Left cardiac atrium (tissue), 4 donors: ENCODE measurements at places on chromosomes 6 and 20.

DNA sequence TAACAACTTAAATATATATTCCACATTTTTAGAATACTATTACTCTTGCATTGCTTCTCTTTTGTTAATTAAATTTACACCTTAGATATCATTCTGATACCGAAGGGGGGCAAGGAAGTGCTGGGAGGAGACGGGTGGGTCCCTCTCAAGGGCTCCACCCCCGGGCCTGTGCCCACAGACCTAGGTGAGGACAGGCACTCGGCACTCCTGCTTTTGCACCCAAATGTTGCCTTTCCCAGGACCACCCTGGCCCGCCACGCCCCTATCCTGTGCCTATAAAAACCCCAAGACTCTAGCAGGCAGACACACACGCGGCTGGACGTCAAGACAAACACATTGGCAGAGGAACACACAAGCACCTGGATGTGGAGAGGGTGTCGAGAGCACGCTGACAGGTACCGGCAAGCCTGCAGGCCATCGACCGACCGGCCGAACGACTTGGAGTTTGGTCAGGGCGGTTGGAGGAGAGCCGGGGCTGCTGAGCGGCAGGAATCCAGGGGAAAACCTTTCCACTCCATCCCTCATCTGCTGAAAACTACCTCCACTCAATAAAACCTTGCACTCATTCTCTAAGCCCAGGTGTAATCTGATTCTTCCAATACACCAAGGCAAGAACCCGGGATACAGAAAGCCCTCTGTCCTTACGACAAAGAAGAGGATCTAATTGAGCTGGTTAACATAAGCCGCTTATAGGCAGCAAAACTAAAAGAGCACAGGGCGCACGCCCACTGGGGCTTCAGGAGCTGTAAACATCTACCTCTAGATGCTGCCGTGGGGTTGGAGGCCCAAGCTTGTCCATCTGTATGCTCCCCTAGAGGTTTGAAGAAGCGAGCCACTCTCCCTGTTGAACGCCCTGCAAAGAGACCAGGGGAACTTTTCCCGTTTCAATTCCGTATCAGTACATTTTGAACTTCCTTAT, 197.4 kb upstream of the PRSS16 start:
- DNase-seq, result no peak

GRCh38 chr6:151682922-151683321, 124.6 kb upstream of the ESR1 start:
- no peak for DNase-seq

DNA sequence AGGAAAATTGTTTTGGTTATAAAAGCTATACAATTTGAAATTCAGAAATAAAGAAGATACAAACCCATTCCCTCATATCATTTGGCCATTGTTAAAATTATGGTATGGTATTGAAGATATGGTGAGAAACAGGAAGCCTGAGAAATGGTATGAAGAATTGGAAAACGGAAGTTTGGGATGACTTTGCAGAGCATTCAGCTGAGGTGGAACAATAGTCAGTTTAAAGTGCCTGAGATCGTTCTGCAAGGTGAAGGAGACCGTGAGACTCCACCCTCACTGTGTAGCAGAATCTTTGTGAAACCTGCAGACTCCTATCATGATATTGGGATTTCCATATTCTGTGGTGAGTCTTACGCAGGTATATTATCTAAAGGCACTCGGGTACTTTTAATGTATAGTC, 97.3 kb downstream of the ADGRB3 start:
- DNase-seq, result no peak

GRCh38 chr6:102474041-102474807, 1080.7 kb downstream of the GRIK2 start:
- no peak for DNase-seq

DNA sequence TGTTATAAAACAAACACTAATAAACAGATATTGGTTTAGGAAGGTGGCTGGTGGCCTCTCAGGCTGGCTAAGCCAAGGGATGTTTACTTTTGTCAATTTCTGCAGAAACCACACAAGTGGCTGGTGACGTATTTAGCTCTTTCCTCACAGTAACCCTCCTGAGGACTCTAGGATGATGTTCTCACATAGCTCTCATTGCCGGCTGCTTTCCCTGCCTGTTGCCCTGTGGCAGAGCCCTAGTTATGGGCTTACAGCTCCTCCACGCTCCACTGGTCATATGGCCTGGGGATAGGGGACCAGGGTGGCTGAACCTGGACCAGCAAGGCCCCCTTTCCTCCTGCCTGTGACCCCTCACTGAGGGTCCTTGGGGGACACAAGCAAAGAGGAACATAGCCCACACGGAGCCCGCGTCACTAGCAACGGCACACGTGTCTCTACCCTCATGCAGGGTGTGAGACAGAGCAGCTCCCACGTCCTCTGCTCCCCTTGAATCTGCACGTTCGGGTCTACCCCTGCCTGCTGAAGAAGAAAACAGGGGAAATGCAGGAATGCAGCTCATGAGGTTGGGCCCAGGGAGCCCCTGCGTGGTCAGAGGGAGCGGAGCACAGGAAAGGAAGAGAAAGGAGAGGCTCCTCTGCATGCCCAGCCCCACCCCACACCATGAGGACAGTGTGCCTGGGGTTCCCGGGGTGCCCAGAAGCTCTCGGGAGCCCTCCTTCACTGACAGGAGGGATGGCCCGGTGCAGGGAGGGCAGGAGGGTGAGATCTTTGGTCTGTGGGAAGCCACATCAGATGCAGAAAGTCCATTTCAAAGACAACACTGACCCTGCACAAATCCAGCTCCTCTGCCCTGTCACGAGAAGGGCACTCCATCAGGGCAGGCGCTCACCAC, 13.9 kb downstream of the RAMACL start:
- DNase-seq, result no peak

DNA sequence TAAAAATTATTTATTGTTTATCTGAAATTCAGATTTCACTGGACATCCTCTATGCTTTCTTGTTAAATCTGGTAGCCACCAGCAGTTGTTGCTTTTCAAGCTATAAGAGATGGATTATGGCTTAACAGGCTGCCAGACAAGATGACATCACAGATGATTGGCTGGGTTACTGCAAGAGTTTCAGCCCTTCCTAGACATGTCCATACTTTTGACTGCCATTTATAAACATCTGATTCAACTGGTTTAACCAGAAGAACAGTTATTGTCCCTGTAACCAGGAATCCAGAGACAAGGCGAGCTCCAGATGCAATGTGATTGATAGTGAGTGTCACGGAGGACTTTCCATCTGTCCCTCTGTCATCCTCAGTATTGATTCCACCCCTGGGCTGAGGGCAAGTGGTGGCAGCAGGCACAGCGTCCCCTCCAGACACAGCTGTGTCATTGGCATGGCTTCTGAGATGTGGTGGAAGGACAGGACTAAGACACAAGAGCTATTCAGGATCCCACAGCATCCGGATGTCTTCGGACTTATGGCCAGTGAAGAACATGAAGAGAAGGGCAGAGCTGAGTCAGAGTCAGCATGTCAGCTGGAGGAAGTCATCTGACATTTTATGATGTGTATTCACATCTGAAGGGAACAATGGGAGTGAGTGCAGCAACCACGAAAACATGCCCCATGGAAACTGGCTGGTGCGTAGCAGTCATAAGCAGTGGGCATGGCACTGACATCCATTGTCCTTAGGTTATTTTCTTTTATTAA, 284.5 kb upstream of the CDYL start:
- DNase-seq, result no peak

DNA sequence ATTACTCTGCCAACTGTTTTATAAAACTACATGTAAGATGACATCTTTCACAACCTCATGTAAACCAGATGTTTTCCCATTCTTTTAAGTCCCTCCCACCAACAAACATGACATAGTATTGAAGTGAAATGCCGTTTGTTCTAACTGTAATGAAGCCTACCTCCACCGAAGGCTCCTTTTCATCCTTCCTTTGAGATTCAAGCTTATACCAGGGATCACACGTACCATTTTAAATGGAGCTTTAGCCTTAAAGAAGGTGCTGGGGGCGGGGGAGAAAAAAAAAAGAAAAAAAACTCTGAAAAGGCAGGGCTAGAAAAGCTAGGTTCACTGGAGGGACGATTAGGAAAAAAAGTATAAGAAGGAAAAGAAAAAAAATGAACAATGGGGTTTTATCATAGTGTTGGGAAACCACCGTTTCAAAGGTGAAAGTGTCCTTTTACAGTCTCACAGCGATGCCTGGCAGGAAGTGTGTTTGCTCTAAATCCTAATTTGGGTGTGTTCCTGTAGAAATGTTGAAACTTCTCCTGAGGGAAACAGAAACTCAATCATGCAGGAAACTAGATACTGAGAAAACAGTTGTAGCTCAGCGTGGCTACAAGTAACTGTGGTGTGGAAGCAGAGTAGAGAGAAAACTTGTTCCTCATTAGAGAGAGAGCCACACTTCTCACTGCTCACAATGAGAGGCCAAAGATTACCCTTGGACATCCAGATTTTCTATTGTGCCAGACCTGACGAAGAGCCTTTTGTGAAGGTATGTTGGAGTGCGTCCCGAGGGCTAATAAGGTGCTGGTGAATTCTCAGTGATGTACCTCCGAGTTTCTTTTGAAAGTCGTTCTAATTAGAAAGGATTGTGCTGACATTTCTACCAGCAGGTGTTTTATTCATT, 37.6 kb upstream of the HINT3 start:
- peak; percentile 32 for DNase-seq

- no peak for DNase-seq
These were observed 514 bp downstream of the DEFB129 start for GRCh38 chr20:227439-228105.

GRCh38 chr20:60952861-60953260, 299.2 kb upstream of the CDH4 start:
- DNase-seq, result no peak

GRCh38 chr20:38173237-38174156, 8.4 kb upstream of the TGM2 start:
- DNase-seq, result peak; percentile 86
